ENCODE measurements at places on chromosomes 1 and 21.
A peak's percentile ranks its signal among the peaks of the same experiment; 100 is the strongest.

DNA sequence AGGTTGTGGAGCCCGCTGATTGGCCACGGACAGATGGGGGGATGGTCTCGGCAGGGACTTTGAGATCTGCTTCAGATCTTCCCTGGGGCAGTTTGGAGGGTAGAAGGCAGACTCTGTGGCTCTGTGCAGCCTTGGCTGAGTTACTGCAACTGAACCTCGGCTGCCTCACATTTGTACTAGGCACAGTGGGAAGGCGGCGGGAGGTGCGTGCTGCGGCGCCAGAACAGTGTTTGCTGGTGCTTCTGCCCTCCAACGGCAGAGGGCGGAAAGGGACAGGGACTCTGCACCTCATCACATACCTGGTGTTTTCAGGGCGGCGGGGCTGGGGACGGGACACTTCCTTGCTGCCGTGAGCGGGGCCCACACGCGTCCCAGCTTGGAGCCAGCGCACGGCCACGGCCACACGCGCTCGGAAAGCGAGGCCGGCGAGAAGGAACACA lies 26.2 kb downstream of the SLC66A1 start:
- no peak for DNase-seq

DNA sequence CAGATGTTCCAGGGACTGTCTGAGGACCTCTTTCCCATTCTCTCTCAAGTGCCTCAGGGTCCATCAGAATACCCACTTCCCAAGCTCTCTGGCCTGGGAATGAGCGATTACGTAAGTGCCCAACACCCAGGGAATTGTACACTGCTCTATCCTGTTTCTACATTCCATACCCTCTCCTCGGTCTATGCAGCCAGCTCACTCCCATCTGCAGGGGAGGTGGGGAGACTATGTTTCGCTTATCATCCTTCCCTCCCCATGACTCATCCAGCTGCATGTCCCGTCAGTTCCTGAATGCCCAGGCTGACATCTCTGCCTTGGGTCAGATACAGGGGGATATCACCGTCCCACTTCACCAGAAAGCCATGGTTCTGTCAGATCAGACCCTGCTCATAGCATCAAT lies 34.5 kb upstream of the CD1D start:
- no peak for DNase-seq

DNA sequence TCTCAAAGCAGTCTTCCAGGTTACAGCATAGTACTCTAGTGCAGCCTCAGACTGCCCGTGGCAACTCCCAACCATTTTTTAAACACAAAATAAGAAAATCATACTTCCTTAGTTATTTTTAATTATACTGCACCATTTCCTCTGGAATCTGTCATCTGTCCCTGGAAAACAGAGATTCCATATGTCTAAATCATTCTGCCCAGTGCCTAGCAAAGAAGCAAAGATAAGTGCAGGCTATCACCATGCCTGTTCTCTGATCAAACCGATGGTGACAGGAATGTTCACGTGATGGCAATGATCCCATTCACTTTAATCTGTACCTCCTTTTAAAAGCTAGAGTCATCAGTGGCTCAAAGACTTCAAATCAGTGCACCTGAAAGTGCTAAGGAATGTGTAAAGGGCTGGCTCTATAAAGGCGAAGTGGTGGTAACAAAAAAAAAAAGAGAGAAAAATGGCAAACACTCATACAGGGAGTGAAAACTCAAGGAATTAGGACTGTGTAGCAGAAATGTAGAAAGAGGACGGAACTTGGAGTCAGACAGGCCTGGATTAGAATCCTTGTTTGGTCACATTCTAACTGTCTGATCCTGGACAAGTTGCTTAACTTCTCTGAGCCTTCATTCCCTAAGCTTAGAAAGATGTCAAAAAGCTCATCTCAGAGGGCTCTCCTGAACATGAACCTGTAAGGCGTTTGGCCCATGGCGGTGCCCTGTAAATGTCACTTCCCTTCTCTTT lies 9.9 kb upstream of the CCN1 start:
- no peak for DNase-seq

GRCh38 chr21:38956856-38957571 lies 151.3 kb downstream of the ETS2 start:
- peak; percentile 97 for DNase-seq

DNA sequence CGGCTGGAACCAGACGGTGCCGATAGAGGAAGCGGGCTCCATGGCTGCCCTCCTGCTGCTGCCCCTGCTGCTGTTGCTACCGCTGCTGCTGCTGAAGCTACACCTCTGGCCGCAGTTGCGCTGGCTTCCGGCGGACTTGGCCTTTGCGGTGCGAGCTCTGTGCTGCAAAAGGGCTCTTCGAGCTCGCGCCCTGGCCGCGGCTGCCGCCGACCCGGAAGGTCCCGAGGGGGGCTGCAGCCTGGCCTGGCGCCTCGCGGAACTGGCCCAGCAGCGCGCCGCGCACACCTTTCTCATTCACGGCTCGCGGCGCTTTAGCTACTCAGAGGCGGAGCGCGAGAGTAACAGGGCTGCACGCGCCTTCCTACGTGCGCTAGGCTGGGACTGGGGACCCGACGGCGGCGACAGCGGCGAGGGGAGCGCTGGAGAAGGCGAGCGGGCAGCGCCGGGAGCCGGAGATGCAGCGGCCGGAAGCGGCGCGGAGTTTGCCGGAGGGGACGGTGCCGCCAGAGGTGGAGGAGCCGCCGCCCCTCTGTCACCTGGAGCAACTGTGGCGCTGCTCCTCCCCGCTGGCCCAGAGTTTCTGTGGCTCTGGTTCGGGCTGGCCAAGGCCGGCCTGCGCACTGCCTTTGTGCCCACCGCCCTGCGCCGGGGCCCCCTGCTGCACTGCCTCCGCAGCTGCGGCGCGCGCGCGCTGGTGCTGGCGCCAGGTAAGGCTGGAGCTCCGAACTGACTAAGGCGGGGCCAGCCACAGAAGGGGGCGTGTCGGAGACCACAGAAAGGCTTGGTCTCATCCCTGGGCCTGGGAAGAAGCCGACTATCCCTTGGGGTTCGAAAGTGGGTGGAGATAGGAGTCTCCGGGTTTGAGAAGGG lies 486 bp downstream of the SLC27A3 start:
- peak; percentile 91 for DNase-seq

GRCh38 chr1:201648066-201648906 lies 109.4 kb downstream of the NAV1 start:
- peak; percentile 84 for DNase-seq

GRCh38 chr1:41941381-41941780 lies 22.7 kb upstream of the HIVEP3 start:
- DNase-seq: no peak

- DNase-seq: no peak
These were observed 186.7 kb downstream of the FOXD2 start for GRCh38 chr1:47624531-47624930.

DNA sequence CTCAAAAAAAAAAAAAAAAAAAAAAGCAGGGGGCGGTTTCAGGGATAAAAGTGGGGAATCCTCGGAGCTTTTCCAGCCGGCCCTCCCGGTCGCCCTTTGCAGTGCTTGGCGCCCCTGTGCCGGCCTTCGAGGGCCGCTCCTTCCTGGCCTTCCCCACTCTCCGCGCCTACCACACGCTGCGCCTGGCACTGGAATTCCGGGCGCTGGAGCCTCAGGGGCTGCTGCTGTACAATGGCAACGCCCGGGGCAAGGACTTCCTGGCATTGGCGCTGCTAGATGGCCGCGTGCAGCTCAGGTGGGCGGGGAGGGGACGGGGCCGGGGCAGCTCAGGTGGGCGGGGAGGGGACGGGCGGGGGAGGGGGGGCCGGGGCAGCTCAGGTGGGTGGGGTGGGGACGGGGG lies 25.3 kb downstream of the RNF223 start:
- peak; percentile 48 for DNase-seq

DNA sequence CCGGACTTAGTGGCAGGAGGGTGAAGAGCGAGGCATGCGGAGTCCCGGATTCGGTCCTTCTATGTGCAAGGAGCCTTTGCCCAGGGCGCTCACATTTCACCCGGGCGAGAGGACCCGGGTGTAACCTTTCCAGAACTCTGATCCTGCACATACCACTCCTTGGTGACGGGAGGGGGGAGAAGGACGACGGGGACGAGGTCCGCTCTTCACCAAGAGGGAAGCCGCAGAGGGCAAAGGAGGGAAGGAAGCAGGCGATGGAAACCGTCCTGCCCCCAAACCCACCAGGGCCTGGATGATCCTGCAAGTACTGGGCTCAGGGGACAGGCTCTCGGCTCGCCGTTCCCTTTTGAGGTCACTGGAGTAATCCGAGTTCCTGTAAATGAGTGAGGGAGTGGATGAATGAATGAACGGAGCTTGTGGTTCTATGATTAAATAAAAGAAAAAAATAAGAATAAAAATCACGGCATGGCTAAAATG lies 993 bp downstream of the SYPL2 start:
- DNase-seq: no peak

DNA sequence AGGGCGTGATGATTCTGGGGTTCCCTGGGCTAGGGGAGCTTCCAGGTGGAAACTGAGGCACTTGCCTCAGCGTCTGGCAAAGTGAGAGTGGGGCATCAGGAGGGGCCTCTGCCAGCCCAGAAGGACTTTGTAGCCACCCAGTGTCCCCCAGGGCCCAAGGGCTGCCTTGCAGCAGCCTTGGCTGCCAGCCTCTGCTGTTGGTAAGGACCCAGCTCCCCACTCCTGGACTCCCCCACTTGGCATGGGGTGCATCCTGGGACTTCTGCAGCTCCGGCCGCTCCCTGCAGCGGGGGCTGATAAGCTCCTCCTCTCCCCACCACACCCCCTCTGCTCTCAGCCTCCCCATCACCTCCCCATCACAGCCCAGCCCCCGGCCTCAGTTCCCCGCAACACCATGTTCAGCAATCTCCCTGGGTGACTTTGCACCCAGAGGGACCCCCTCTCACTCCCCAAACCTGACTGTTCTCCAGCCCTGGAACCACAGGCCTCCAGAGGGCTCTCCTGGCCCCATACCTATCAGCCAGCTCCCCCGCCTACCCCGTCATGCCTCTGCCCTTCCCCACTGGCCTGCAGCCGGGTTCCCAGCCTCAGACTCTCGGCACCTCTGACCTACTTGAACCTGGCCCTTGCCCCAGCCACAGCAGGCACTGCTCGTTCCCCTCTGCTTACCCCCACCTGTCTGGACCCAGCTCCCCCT lies 113.0 kb downstream of the CRYAA start:
- DNase-seq: no peak

DNA sequence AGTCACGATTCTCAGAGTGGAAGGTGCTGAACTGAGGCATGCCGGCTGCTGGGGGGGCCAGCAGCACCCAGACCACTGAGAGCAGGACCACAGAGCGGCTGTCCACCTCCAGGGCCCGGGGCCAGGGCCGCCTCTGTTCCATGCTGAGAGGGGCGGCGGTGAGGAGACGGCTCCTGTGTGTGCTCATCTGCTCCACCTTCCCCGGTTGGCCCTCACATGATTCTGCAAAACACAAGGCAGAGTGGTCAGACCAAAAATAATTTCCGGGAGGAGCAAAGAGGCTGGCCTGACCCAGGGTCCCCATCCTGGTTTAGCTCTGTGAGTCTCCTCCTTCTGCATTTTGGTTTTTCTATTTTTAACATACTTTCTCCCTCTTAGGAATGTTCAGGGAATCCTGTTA lies 26.4 kb downstream of the PLXNA2 start:
- no peak for DNase-seq

- DNase-seq: no peak
These were observed 28.2 kb downstream of the GPBP1L1 start for GRCh38 chr1:45658171-45658570.

DNA sequence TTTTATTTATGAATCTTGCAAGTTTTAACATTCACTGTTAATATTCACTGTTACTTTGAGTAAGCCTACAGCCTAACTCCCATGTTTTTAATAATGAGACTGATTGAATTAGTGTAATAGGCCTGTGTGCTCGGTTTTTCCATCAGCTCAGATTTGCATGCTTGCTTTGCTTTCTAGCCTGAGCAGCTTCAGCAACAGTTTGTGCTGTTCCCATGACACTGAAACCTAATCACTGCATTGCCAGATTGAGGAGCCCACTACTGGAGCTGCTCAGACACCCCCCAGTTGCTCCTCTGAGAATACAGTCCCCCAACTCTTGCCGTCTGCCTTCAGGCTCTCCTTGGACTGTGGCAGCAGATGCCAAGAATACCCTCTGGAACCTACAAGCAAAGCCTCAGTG lies 695.4 kb downstream of the BRINP3 start:
- DNase-seq: no peak

DNA sequence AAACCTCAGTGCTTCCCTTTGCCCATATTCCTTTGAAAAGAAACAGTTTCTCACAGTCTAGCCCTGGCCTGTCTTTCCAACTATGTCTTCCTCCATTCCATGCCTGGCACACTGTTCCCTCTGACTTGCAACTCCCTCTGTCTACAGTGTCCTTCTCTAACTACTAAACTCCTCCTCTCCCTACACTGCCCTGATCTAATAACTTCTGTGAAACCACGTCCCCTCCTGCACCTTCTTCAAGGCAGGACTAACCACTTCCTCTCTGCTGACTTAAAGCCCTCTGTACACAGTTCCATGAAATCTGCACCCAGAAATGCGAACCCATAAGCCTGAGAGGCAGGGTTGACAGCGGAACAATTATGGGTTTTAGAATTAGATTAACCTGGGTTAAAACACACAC lies 62.2 kb upstream of the ATP1B1 start:
- no peak for DNase-seq

DNA sequence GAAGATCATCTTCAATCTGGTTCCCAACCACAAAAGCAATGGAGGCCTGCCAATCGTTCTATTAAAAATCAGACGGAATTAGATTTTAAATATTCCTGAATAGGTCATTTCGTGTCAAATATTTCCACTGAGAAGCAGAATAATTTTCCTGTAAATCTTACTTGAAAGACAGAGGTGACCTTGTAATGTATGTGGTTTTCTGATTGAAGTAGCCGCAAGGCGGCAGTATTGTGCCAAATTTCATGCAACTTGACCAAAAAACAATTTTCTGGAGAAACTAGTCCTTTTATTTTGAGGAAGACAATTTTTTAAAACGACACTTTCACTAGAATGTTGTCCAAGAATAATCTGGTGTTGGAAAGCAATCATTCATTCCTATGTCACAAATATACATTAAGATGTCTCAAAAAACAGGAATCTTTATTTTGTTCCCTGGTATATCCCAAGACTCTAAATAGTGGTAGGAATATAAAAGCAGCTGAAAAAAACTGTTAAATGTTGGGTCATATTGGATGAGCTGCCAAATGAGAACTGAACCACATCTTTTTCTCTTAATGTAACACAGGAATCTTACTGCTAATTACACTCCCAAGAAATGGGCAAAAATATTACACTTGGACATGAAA lies 33.6 kb downstream of the SPAG17 start:
- peak; percentile 61 for DNase-seq

GRCh38 chr1:236451796-236452373 lies 57.8 kb downstream of the EDARADD start:
- no peak for DNase-seq

GRCh38 chr1:165836664-165837482 lies 9.5 kb downstream of the UCK2 start:
- DNase-seq: no peak

DNA sequence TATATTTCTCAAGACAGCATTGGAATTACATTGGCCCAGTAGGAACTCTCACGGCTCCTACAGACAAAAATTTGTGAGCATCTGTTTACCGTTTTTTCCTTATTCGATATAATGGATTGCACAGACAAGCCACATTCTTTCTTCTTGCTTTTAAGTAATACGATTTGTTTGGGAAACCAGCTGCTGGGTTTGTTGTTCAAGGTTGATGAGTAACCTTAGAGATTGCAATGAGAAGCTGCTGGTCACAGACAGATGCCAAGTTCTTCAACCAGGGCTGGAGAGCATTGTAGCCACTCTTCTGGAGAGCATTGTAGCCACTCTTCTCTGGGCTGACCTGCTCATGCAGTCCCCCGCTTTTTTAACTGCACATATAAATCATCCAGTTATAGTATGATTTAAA lies 1.4 kb upstream of the MIA3 start:
- no peak for DNase-seq

All from NCI-H146 (cell line).